Activated naive CD8-positive, alpha-beta T cell treated with anti-CD3 and anti-CD28 coated beads, Interleukin-2, amount 50 U/mL, for 16 hours (primary cell): ENCODE measurements at places on chromosomes 1 and 21.

- no peak for DNase-seq
Measured at GRCh38 chr1:41100170-41100569, 78.6 kb upstream of the SLFNL1 start.

DNA sequence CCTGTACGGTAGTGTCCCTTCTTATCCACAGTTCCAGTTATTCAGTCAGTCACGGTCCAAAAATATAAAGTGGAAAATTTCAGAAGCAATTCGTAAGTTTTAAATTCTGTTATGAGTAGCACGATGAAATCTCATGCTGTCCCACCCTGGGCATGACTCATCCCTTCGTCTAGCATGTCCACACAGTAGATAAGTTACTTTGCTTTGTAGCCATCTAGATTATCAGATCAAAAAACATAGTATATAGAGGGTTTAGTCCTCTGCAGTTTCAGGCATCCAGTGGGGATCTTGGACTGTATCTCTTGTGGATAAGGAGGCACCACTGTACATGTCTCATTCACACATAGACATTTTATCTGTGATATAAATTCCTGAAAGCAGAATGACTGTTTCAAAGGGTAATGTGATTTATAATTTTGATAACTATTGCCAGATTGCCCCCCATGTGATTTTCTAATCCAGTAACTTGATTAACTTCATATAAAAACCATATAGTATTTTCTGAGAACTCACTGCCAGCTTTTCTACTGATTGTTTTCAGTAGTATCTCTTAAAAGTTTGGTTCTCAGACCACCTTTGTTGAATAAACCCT is 143.3 kb downstream of the DYRK1A start:
- no peak for DNase-seq

- DNase-seq: no peak
Measured at GRCh38 chr1:159831412-159832141, 4.9 kb downstream of the SLAMF8 start.

- DNase-seq: no peak
Measured at GRCh38 chr1:190176776-190177175, 300.9 kb downstream of the BRINP3 start.

- DNase-seq: no peak
Measured at GRCh38 chr1:27523337-27524020, 33.5 kb upstream of the WASF2 start.

DNA sequence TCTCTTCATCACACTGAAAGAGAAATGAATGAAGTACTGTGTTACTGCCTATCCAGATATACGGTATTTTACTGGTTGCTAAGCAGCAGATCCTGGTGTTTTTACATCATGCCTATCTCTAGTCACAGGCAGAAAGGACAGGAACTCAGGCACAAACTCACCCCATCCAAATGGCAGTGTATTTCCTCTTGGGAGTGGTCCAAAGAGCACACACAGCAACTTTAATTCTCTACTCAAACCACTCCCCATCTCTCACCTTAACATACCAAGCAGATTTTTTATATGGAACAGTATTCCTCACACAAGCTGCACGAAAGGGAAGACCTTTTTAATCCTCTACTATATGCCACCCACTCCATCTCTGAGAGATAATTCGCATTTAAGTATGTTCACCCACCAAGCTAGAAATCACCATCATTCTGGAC is 27.3 kb downstream of the EIF4G3 start:
- no peak for DNase-seq

- no peak for DNase-seq
Measured at GRCh38 chr1:116537040-116537831, 33.6 kb downstream of the CD58 start.

- DNase-seq: no peak
Measured at GRCh38 chr21:43849532-43850299, 15.3 kb upstream of the AGPAT3 start.

- DNase-seq: no peak
Measured at GRCh38 chr1:218880484-218881060, 293.1 kb upstream of the LYPLAL1 start.

DNA sequence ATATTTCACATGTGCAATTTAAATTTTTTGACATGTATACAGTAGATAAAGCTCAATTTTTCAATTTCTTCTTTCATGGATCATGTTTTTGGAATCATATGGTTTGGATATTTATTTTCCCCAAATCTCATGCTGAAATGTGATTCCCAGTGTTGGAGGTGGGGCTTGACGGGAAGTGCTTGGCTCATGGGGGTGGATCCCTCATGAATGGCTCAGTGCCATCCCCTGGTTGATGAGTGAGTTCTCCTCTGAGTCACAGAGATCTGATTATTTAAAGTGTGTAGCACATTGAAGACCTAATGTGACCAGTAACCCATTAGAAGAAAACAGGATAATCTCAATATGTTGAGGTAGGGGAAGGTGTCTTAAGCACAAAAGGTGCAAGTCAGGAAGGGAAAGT is 9.1 kb upstream of the IFI16 start:
- no peak for DNase-seq

DNA sequence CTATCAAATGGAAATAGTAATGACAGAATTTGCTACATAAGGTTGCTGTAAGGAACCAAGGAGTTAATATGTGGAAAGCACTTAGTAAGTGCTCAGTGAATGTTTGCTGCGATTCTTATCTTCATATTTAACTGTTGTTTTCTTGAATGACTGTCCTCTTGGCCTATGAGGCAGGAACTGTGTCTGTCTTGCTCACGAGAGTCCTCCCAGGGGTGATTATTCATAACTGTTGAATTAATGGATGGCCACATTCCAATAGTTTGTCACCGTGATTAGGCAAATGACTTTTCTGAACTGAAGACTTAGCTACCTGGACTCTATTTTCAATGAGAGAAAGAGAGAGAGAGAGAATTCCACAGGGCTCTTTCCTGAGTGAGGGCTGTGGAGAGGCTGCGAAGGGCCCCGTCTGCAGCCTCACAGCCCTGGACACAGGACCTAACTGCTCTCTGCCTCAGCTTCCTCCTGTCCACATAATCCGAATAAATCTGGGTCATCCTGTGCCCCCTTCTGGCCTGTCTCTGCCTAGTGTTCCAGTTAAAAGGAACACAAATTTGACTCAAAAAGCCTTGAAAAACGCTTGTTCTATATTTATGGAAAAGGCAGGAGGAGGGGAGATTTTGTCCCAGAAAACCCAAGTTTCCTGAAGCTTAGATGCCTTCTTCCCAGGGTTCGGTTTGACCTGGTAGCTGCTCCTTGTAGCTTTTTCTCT is 8.5 kb downstream of the EDN2 start:
- no peak for DNase-seq

DNA sequence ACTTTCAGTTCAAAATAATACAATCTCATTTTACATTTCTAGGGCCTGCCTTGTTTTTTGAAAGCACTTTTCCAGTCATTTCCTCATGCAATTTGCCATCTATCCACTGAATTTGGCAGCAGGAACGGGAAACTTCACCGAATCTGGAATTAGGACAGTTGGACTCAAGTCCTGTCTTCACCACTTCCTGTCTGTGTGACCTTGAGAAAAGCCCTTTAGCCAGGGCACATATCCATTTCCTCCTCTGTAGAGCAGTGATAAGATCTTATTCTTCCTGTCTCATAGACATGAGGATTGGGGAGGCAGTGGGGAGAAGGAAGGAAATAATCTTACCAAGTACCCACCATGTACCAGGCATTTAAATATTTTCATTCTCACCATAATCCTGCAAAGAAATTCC is 12.0 kb downstream of the VAV3 start:
- no peak for DNase-seq

DNA sequence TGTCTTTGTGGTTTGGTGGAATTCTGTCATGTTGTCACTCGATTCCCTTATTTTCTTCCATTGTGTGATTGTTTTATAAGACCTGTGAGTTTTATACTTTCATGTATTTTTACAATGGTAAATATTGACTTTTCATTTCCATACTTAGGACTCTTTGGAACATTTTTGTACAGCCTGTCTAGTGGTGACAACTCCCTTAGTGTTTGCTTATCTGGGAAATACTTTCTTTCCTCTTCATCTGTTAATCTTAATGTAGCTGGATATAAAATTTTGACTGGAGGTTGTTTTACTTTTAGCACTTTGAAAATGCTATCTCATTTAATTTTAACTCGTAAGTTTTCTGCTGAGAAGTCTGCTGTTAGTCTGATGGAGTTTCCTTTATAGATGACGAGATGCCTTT is 310.5 kb downstream of the NUF2 start:
- DNase-seq: no peak

GRCh38 chr1:29812408-29813135 is 576.2 kb downstream of the PTPRU start:
- DNase-seq: no peak

DNA sequence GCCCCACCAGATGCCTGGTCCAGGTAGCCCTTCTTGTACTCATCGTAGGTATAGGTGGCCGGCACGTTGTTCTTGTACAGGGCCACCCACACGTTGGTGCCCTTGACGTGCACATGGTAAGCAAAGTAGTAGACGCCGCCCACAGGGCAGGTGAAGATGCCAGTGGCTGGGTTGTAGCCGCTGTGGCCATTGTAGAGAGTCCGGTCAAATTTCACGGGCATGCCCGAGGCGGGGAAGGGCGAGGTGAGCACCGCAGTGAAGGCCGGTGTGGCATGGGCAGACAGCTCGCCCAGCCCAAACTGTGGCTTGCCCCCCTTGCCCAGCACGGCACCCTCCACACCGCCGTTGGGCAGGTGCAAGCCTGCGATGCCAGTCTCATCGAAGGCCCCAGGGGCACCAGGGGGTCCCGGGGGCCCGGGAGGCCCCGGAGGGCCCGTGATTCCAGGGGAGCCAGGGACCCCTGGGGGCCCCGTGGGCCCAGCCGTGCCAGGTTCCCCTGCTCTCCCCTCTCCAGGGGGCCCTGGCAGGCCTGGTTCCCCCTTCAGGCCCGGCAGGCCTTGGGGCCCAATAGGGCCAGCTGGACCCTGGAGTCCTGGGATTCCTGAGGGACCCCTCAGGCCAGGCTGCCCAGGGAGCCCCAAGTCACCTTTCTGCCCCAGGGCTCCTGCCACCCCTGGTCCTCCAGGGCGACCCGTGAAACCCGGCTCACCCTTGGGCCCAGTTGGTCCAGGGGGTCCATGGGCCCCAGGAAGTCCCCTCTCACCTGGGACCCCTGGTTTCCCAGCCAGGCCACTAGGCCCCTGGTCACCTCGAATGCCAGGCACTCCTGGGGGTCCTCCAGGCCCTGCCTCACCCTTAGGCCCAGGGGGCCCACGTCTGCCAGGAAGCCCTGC is 9.2 kb downstream of the ADPRS start:
- no peak for DNase-seq
